ENCODE measurements at places on chromosomes 16 and 17. TPM values are rescaled to one million over a fixed set of nuclear protein-coding genes. Genes with fewer than 3 reads are reported as not detected.
A peak's percentile ranks its signal among the peaks of the same experiment; 100 is the strongest.

DNA sequence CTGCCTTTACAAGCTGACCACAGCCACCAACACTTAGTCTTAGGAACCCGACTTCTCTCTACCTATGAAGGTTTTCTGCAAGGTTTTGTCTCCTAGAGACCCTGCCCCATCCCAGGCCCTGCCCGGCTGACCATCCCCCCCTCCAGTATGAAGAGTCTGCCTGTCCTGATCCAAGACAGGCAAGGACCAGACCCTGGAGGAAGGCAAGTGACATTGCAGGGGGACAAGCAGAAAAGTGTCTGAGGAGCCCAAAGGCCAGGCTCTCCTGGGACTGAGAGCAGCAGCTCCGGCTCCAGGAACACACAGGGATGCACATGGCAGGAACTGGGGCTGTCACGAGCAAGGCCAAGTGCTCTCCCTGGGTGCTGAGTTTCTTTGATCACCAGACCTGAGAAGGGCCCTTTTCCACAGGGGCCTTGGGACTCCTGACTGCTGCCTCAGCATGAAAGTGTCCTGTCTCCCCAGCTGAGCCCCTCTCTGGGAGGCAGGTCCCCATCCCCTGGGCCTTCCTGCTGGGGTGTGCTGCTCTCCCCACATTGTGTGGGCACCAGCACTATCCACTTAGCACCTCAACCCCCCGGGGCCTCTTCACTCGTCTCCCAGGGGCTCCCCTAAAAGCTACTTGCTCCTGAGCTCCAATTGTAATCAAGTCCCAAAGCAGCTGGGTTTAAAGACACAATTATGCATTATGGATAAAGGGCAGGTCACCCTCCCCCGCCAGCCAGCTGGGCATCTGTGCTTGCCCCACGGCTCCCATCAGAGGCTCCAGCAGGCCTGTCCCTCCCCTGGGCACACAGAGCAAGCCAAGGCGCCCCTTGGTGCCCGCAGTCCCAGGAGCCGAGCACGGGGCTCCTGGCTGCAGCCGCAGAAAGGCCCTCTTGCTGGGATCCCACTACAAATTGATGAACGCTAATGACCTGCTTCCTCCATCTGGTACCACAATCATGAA lies 11.6 kb upstream of the CACNG4 start:
- DNase-seq, result peak; percentile 80

- no peak for DNase-seq
Observed at GRCh38 chr17:49401971-49402611, 12.6 kb downstream of the PHB1 start.

- DNase-seq, result no peak
Observed at GRCh38 chr17:44469676-44470075, 33.5 kb downstream of the GPATCH8 start.

DNA sequence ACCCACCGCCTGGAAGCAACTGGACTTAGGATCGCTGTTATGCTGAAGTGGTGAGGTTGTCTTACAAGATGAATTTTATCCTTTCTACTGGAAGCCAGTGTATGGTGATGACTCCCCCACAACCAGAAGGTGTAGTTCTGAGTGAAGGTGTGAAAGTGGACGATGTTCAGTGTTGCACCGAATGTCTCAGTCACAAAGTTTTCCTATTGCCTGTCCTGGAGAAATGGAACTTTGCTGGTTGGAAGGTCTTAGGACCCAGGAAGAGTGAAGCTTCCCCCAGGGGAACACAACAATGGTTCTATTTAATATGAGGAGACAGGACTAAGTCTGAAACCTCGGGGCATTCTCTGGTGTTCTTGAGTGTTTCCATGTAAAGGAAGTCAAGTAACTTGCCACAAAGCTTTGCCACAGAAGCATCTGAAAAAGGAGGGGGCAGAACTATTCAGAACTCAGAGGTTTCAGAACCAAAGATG lies 44.2 kb downstream of the USP22 start:
- DNase-seq, result no peak

GRCh38 chr17:39711851-39712250 lies 12.0 kb downstream of the ERBB2 start:
- DNase-seq, result no peak

GRCh38 chr17:77365584-77366186 lies 224.9 kb downstream of the SEC14L1 start:
- peak; percentile 48 for DNase-seq

DNA sequence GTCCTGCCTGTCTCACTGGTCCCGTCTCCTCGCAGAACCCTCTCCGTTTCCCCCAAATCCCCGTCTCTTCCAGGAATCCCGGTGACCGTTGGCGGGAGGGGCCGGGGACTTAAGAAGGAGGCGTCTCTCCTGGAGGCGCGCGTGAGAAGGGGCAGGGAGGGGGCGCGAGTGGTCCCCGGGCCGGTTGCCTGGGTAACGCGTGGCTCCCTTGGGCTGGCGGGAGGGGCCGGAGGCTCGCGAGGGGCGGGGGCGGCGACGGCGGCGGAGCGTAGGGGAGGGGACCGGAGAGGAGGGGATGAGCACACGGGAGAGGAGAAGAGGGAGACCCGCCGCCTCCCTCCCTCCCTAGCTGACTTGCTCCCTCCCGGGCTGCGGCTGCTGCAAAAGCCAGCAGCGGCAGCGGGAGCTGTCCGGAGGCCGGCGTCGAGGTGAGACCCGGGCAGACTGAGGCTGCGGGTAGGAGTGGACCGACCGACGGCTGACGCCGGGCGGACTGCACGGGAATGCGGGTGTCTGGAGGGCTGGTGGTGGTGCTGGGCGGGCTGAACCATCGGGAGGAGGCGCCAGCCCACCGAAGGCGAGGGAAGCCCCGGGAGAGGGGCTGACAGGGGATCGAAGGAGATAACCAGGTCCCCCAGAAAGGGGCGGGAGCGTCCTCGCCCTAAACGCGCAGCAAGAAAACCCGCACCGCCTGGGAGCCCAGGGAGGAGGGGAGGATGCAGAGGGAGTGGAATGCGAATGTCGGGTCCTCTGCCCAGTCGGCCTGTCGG lies at the start of gene PRRT2:
Gene PRRT2, plus strand, starts transcription at position 298 of the 770 bp plus-strand sequence. CDS start 862 bp downstream, outside the sequence.
- peak; percentile 86 for DNase-seq

DNA sequence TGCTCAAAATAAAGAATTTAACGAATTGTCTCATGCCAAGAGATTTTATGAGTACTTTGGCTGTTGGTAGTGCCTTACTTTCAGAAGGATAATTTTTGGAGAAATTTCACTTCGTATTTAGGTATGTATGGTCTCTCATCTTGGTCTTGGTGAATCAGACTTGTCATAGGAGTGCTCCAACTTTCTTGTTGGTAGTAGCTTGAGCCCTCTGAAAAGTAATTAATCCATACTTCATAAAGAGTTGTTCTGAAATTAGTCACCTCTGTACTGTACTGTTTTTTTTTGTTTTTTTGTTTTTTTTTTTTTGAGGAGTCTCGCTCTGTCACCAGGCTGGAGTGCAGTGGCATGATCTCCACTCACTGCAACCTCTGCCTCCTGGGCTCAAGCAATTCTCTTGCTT lies 11.6 kb downstream of the ZNRF1 start:
- no peak for DNase-seq

GRCh38 chr16:8869212-8869987 lies 594 bp upstream of the CARHSP1 start:
- DNase-seq, result peak; percentile 78

GRCh38 chr17:40483679-40484078 lies 17.7 kb downstream of the TNS4 start:
- DNase-seq, result no peak

GRCh38 chr16:80318107-80318506 lies 222.7 kb upstream of the DYNLRB2 start:
- no peak for DNase-seq

DNA sequence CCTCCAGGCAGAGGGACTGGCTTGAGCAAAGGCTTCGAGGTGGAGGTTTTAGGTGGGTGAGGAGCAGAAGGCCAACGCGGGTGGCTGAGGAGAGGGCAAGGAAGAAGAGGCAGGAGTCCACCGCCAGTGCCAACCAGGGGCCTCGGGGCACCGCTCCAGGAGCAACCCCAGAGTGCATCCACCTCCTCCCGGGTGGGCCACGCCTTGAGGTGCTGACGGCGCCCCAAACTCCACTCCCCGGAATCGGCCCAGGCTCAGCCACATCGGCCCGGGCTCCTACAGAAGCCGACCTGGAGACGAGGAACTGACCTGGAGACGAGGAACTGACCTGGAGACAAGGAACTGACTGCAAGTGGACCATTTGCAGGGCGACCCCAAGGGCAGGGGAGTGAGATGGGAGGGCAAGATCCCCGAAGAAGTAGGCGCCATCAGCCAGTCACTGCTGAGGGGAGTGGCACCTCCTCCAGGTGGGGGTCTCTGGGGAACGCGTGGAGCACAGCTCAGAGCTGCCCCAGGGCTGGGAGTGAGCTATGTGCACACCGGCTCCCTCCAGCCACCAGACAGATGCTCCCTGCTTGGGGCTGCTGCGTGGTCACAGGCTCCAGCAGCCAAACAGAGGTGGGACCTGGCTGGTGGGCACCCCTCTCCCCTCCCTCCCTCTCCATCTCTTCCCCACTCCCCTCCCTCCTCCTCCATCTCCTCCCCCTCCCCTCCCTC lies 29.2 kb upstream of the CBFA2T3 start:
- DNase-seq, result peak; percentile 27

Gene CACNB1
- polyA plus RNA-seq, result 7.4 TPM

Gene ALOXE3
- polyA plus RNA-seq, result 0.13 TPM

Gene WFDC1
- polyA plus RNA-seq, result 0.03 TPM

Gene HS3ST3B1
- polyA plus RNA-seq, result 0.67 TPM

Gene WNK4
- 8.7 TPM for polyA plus RNA-seq

Gene SLC2A4
- 0.54 TPM for polyA plus RNA-seq

Gene SCN4A
- not detected for polyA plus RNA-seq

Gene MEFV
- not detected for polyA plus RNA-seq
